ENCODE measurements at places on chromosomes 4 and X.

DNA sequence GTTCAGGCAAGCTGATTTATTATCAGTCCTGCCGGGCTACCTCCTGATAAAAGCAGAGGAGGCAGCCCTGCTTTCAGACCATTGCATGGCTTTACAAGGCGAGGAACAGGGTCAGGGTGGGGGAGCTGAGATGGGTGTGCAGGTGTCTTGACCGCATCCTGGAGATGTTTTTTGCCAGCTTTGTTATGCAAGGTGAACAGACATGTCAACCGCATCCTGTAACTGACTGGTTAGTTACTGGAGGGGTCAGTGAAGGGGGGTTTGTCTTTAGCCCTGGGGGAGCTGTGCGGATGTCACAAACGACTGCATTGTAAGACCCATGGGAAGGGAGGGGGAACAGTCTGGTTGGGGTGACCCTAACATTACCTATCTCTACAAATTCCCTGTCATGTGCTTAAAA, 10.0 kb downstream of the ADAM29 start:
- DNase-seq: no peak
- H3K4me3 ChIP-seq: no peak overlapping the region

DNA sequence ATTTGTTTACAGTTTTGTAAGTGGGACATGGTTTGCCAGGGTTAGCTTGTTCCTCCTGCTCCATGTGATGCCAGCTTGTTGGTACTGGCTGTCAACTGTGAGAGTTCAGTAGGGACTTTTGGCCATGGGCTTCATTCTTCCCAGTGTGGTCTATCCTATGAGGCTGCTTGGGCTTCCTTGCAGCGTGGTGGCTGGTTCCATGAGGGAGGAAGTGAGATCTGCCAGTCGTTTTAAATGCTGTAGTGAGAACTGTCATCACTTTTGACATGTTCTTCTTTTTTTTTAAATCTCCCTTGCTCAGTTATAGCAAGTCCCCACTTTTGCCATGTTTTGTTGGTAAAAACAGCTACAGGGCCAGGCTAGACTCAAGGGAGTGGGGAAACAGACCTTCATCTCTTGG, 15.9 kb downstream of the NSD2 start:
- no peaks in the 10 kb centered on the region for H3K36me3 ChIP-seq
- no peak overlapping the region for H3K27ac ChIP-seq
- no peak for DNase-seq
- H3K27me3 ChIP-seq: peaks cover 3% of the 10 kb centered on the region

GRCh38 chrX:151687635-151688034, 7.6 kb upstream of the PRRG3 start:
- no peak overlapping the region for H3K27ac ChIP-seq
- H3K27me3 ChIP-seq: peaks cover 2% of the 10 kb centered on the region
- H3K4me1 ChIP-seq: no peaks in the 10 kb centered on the region
- no peak for DNase-seq
- no peaks in the 10 kb centered on the region for H3K36me3 ChIP-seq
- no peak overlapping the region for H3K4me3 ChIP-seq

GRCh38 chrX:31708116-31708515, 636.3 kb upstream of the FTHL17 start:
- no peaks in the 10 kb centered on the region for H3K4me1 ChIP-seq
- H3K36me3 ChIP-seq: no peaks in the 10 kb centered on the region
- H3K4me3 ChIP-seq: no peak overlapping the region

DNA sequence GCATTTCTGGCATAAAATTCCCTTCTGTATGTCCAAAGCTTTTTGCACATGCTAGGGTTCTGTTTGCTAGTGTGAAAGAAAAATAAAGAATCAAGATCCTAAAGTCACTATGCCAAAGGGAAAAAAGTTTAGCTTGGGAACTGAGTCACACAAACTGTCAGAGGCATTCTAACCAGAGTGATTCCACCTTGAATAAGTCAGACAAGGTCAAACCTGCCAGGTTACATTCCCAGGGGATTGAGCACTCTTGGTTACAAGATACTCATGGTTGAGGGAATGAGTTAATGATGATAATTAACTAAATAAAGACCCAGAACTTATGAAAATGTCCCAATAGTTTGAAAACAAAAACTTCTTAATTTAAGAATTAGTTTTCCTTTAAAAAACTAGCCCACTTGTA, 13.7 kb upstream of the UGT2B17 start:
- no peaks in the 10 kb centered on the region for H3K27me3 ChIP-seq
- no peak for DNase-seq
- no peaks in the 10 kb centered on the region for H3K4me1 ChIP-seq
- no peak overlapping the region for H3K27ac ChIP-seq

DNA sequence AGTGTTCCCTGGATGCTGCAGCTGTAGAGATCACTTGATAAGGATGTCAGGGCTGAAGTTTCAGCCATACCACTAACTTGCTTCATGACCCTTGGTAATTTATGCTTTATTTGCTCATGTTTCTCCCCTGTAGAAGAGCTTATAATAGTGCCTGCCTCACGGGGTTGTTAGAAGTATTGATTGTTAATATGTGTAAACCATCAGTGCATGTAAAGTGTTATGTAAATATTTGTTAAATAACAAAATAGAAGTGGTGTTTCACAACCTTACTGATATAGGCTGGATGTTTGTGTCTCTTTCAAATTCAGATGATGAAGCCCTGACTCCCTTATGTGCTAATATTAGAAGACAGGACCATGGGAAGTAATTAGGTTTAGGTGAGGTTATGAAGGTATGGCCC, 1.5 kb upstream of the CXCL2 start:
- H3K27ac ChIP-seq: no peak overlapping the region
- no peak overlapping the region for H3K4me3 ChIP-seq
- peaks cover 20% of the 10 kb centered on the region for H3K4me1 ChIP-seq
- no peaks in the 10 kb centered on the region for H3K36me3 ChIP-seq

Measured in endothelial cell (in vitro differentiated cells).